ENCODE measurements at places on chromosomes 7 and 10.

GRCh38 chr10:79313911-79314439, 33.3 kb upstream of the PPIF start:
- DNase-seq, result peak; percentile 53

DNA sequence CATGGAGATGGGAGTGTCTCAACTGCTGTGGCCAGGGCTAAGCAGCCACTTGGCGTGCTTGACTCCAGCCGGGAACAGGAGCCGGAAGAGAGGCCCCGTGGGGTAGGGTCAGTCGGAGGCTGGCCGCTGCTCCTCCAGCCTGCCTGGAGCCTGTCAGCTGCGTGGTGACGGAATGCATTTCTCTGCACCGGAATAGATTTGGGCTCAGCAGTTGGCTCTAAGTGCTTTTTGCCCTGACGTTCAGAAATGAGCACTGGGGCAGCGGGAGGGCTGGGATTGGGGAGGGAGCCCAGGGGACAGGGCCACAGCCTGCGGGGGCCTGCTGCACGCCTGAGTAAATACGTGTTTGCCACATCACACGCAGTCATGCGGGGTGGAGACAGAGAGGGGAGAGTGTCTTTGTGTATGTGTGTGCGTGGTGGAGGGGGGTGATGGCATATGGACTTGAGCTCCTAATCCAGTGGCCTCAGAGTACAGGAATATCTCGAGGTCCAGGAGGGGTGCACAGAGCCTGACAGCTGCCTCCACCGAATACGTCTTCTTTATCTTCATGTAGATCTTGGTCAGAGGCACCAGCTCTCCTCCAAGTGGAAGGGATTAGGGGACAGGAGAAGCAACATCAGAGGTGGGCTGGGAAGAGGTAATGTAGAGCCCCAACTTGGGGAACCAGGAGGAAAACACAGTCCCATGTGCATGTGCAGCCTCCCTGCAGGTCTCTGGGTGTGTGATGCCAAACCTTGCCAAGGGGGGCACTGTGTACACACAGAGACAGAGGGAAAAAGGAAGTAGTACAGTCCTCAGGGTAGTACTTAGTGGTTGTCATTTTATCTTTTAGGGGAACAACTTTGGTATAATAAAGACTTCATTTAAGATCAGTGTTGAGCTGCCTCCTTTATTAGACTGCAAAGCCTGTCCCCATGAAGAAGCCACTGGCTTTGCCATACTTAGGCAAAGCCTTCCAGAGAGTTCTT, 151.4 kb downstream of the CDH23 start:
- DNase-seq, result peak; percentile 55

- DNase-seq, result no peak
Measured at GRCh38 chr7:32020551-32021159, 49.6 kb downstream of the PDE1C start.

GRCh38 chr10:3295582-3296151, 123.1 kb upstream of the PITRM1 start:
- DNase-seq, result no peak

- DNase-seq, result no peak
Measured at GRCh38 chr7:81120803-81121202, 202.0 kb upstream of the SEMA3C start.

All from thyroid gland (tissue), 4 donors.